ENCODE measurements at places on chromosomes 16 and 17. TPM values are rescaled to one million over a fixed set of nuclear protein-coding genes. Genes with fewer than 3 reads are reported as not detected.

LGALS9C gene
- total RNA-seq, result not detected

RFNG gene
- total RNA-seq, result 46.7 TPM

SNAI3 gene
- total RNA-seq, result 0.46 TPM

TVP23B gene
- total RNA-seq, result 42.2 TPM

CMTM1 gene
- 0.92 TPM for total RNA-seq

HSD3B7 gene
- total RNA-seq, result 16.3 TPM

- H3K27ac ChIP-seq, result peak overlapping the region; percentile 21
- H3K36me3 ChIP-seq, result peaks cover 7% of the 10 kb centered on the region
- H3K4me1 ChIP-seq, result peaks cover 23% of the 10 kb centered on the region
- DNase-seq, result peak; percentile 82
- no peak overlapping the region for H3K4me3 ChIP-seq
These were observed 29.3 kb downstream of the CEP295NL start for GRCh38 chr17:78873519-78874340.

- H3K4me3 ChIP-seq, result no peak overlapping the region
- H3K27me3 ChIP-seq, result no peaks in the 10 kb centered on the region
- DNase-seq, result no peak
- H3K36me3 ChIP-seq, result no peaks in the 10 kb centered on the region
- H3K4me1 ChIP-seq, result no peaks in the 10 kb centered on the region
- H3K27ac ChIP-seq, result no peak overlapping the region
These were observed 503 bp downstream of the DHX58 start for GRCh38 chr17:42111871-42112551.

- H3K27me3 ChIP-seq, result no peaks in the 10 kb centered on the region
- DNase-seq, result no peak
- H3K4me3 ChIP-seq, result peak overlapping the region; percentile 30
- peaks cover 52% of the 10 kb centered on the region for H3K4me1 ChIP-seq
- H3K27ac ChIP-seq, result peak overlapping the region; percentile 96
These were observed 63.0 kb upstream of the MED9 start for GRCh38 chr17:17413821-17414220.

- H3K27me3 ChIP-seq, result no peaks in the 10 kb centered on the region
- no peaks in the 10 kb centered on the region for H3K4me1 ChIP-seq
- H3K36me3 ChIP-seq, result no peaks in the 10 kb centered on the region
- H3K4me3 ChIP-seq, result peak overlapping the region; percentile 51
These were observed 43.9 kb downstream of the NKD1 start for GRCh38 chr16:50591800-50592771.

GRCh38 chr16:1048442-1049112 is 24.0 kb upstream of the SSTR5 start:
- no peaks in the 10 kb centered on the region for H3K27me3 ChIP-seq
- no peak overlapping the region for H3K4me3 ChIP-seq
- no peaks in the 10 kb centered on the region for H3K36me3 ChIP-seq
- no peaks in the 10 kb centered on the region for H3K4me1 ChIP-seq

All from PC-3 (cell line).